ENCODE measurements at places on chromosomes 5 and 9.

DNA sequence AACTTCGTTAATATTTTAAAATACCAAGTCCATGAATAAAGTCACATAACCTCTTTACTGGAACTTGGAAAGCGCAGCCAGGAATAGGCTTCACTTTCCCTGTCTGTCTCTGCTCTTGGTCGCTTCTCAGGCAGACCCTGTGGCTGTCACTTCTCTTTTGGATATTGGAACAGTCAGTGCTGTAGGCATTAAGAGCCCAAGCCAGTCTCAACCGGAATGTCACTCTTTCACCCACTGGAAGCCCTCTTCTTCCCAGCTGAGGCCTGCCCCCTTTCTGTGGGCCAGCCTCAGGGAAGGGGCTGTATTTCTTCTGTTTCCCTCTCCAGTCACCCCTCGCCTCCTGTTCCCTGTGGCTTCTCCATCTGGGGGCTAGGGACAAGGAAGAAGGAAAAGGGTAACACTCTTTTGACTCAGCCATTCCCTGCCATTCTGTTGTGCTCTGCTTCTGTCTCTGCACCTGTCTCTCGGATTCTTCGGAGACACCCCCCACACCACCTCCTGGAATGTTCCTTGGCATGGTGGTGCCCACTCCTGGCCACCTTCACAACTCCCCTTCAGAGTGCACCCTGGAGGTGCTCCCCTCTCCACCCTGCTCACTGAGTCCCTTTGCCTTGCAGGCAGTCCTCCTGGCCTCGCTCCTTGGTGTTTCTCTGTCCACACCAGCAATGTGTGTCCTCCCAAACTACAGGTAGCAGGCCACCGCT lies 103.4 kb downstream of the TRIO start:
- DNase-seq: no peak

DNA sequence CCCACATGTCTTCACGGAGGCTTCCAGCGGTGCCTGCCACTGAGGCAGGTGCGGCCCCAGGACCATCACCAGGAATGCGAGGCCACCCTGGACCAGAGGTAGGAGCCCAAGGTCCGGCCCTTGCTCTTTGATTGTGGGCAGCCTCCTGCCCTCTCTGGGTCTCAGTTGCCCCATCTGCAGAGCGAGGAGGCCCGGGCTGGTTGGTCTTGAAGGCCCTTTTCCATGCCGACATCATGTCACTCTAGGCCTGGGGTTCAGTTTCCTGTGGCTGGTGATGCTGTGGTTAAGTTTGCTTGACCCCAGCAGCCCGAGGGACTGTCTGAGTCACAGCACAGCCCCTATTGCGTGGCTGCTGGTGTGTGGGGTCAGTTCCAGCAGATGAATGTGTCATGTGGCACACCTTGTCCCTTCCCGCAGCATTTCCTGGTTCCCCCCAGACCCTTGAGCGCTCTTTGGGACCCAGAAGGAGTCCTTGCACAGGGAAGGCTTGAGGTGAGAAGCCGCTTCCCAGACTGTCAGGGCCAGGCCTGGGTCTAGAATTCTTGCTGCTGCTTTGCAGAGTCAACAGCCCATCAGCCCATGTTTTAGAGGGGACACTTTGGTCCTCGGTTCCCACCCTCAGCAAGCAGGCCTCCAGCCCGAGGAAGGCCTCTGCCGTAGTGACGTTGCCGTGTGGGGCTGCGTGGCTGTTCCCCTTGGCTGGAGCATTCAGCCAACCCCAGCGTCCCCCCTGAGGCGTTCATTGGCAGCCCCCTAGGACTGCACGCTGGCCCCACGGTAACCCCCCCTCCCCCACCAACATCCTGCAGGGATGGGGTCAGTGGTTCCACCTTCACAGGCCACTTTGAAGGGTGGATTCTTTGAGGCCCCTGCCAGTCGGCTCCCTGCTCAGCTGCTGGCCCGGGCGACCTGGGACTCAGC lies 31.0 kb upstream of the HMCN2 start:
- no peak for DNase-seq

- DNase-seq: no peak
Observed at GRCh38 chr9:27703216-27703980, 130.1 kb upstream of the C9orf72 start.

DNA sequence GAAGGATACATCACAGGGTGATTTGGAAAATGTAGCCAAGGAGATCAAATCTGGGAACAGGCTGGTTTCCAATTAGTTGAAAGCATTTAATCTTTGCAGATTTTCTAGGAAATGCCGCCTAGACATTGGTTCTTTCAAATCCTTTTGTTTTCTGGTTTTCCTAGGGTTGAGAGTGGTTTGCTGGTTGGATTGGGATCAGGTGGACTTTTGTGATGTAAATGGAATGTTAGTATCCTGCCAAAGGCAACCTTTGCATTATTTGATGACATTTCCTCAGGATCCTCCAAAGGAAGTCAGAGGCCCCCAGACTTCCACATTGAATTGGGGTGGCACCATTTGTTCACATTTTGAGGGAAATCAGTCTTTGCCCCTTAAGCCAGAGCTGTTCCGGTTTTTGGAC lies 245.5 kb upstream of the RPS23 start:
- no peak for DNase-seq

DNA sequence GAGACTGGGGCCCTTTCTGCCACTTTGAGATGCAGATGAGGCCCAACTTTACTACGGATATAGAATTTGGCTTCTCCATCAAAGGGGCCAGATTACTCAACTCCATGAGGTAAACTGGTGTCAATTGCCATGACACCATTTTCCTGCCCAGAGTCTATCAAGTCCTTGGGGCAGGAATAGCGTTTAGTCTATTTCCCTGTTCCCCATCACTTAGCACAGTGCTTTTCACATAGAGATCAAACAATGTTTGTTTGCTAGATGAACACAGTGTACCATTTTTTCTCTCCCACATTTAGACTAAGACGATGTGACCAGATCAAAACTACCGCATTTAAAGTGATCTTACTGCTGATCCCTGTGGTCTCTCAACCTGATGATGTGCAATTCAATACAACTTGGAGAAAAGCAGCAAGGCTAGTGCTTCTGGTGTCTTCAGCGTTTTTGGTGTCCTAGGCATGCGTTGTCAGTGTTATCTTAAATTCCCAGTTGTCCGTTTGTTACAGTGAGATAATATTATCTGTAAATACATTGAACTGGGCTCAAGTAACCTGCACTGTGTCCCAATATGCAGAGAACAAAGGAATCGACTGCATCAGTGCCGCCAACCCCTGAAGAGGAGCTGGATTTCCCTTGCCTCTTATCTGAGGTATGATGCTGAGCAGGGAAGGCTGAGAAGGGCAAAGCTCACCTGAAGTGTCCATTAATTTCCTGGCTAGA lies 446.2 kb downstream of the PLK2 start:
- DNase-seq: no peak

- no peak for DNase-seq
Observed at GRCh38 chr9:104118916-104119315, 24.8 kb downstream of the SMC2 start.

DNA sequence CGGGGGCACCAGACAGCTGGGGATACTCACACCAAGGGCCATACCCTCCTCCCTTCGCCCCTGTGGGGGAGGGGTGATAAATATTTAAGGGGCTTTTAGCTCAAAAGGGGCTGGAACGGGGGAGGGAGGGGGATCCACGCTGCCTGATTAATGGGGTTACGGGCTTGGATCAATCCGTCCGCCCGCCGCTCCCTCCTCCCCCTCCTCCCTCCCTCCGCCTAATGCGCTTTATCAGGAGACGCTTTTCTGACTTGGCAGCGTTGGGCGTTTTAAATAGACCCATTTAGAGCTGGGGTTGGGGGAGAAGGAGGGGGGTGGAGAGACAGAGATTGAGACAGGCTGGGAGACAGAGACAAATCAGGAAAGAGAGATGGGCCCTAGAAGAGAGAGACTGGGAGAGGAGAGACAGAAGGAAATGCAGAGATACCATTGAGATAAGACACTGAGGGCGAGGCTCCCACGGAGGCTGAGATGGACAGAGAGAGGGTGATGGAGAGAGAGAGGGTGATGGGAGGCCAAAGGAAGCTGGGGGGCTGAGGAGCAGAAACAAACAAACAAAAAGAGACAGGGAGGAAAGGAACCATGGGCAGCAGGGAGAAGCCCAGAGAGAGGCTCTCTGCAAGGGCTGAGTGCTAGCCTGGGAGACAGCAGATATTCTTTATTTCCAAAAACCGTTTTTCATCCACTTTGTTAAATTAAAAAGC lies 10.3 kb downstream of the CNTFR start:
- DNase-seq: no peak

DNA sequence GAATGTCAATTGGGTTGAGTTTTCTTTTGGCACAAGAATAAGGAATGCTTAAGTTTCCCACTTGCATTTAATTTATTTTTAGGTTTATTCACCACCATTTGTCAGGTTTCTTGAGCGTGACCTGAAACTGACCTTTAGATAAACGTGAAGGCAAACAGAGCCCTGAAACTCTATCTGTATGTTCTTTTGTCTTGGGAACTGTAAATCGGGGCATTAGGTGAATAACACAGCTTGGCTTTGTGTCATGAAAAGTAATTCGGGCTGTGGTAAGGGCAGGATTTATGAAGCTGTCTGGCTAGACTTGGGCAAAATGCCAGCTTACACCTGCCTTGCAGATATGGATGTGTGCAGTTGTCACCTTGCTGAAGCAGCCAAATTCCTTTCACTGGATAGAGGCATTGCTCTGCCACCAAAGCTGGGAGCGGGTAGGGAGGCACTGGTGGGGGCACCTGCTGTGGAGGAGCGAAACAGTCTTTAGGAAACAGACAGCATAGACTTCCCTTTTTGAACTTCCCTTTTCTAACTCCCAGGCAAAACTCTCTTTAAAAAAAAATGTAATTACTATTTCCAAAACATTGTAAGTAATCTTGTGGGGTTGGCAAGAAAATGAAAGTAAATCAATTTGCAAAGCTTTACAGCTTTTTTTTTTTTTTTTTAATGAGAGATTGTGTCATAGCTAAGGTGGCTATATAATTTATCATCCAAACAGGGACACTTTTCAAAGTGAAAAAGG lies 545.2 kb downstream of the CSNK1G3 start:
- no peak for DNase-seq

DNA sequence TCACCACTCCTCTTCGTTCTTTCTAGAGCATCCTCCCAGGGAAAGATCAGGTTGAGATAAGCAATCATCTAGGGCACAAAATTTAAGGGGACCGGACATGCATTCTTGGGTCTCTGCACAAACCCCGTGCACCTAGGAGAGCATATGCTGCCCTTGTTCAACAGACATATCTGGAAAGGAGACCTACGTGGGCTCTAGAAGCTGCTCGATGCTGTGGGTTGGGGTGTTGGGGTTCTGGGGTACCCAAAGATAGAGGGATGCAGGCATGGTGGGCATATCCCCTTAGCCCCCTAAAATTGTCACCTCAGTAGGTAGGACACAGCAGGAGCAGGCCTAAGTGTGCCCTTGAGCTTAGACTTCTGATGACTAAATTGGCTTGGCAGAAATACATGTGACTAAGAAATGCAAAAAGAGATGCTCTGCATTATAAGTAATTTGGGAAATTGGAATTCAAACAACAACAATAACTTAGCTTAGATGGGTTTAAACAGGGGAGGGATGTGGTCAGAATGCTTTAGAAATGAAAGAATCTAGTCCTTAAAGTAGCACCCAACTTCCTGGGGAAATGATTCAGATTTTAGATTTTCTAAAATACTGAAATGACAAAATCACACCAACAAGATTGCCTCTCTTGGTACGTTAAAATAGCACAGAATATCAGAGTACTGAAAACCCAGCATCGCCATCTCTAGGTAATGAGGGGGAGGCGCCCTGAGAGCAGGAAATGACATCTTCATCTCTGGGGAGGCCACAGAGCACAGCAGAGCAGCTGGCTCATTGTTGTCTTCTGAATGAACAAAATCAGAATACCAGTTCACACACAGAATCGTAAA lies 172.3 kb downstream of the GNA14 start:
- no peak for DNase-seq

- DNase-seq: no peak
Observed at GRCh38 chr9:4222357-4222756, 77.5 kb downstream of the GLIS3 start.

DNA sequence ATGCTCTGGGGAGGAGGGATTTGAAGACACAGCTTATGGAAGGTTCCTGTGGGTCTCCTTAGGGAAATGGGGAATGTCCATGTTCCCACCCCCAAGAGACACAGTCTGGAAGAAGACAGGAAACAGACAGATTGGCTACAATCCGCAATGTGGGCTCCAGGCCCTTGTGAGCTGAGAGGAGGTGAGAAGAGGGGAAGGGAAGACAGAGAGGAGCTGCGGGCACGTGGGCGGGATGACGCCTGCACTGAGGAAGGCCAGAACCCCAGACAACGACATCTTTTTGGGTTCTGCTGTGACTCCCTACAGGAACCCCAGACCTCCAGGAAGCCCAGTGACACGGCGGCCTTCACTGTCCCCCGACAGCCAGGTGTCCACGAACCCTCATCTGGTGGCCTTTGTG lies 29.9 kb upstream of the NKD2 start:
- no peak for DNase-seq

DNA sequence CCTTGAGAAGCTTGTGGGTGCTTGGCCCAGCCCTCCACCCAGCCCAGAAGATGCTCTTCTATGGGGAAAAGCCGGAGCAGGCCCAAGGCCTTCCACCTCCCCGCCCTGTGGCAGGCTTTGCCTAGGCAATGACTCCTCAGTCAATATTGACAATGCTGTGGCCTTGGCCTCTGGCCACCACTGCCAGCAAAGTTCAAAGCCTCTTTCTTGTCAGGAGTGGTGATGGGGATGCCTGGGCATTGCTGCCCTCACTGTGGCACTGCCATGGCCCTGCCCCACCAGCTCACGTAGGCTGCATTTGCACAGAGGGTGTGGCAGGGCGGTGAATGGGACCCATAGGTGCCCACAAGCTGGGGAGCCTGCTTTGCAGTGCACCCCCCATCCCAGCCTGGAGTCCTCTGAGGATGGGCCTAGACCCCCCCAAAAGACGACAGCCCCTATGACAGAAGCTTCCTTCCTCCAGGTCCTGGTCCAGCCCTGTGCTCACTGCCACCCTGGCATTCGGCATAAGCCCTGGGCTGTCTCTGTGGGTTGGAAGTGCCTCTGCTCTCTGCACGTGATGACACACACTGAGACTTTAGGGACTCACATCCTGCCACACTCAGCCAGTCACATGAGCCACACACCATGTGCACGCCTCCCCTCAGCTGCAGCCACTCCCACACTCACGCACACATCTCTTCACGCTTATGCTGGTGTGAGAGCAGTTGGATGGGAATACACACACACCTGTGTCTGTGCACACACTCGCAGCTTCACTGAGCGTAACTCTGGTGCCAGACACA lies 31.1 kb downstream of the MORN5 start:
- DNase-seq: no peak

Data from HFF-Myc (cell line).